ENCODE measurements at places on chromosomes 16 and 17. TPM values are rescaled to one million over a fixed set of nuclear protein-coding genes. Genes with fewer than 3 reads are reported as not detected.

The MGAT5B gene
- 0.81 TPM for polyA plus RNA-seq

The EFNB3 gene
- 4.2 TPM for polyA plus RNA-seq

The SCNN1G gene
- polyA plus RNA-seq = not detected

The KRT39 gene
- polyA plus RNA-seq = 5.2 TPM

The KCNJ12 gene
- polyA plus RNA-seq = 15.1 TPM

The BICDL2 gene
- polyA plus RNA-seq = 0.12 TPM

The CACNA1H gene
- 32.9 TPM for polyA plus RNA-seq

The PLLP gene
- polyA plus RNA-seq = 1.1 TPM

The TMIGD1 gene
- polyA plus RNA-seq = not detected

The HSD17B1 gene
- polyA plus RNA-seq = 3.6 TPM

- no peak for DNase-seq
These were observed 721 bp upstream of the WFIKKN2 start for GRCh38 chr17:50834429-50835300.

DNA sequence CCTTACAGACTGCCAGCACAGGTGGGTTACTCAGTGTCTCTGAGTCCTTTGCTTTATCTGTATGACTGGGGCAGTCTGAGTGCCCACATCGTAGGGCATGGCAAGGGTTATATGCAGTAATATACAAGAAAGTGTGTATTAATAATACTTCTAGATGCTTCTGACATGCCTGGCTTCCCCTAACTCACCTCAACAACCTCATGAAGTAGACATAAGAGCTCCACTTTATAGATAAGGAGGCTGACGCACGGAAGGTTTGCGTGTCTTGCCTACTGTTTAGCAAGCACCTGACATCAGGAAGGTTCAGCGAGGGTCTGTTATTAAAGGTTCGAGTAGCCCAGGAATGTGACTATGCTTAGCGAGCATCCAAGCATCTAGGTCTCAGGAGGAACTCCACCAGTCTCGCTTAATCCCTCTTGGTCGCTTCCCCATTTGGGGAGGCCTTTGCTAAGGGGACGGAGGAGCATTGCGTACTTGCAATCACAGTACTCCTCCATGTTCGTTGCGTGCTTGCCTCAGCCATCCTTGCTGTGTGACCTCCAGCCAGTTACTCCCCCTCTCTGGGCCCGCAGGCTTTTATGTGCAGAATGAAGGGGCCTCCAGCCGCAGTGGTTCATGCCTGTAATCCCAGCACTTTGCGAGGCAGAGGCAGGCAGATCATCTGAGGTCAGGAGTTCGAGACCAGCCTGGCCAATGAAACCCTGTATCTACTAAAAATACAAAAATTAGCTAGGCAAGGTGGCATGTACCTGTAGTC is 1.6 kb downstream of the KCNG4 start:
- no peak for DNase-seq

DNA sequence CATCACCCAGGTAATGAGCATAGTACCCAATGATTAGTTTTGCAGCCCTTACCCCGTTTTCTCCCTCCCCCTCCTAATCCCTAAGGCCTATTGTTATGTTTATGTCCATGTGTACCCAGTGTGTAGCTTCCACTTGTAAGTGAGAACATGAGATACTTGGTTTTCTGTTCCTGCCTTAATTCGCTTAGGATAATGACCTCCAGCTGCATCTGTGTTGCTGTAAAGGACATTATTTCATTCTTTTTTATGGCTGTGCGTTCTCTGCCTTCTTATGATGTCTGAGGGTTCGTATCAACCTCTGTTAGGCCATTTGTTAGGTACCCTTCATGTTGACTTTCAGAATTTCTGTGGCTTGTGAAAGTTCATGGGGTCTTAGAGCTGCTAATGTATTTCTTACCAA is 31.0 kb downstream of the CTCF start:
- no peak for DNase-seq

- DNase-seq = no peak
These were observed 23.9 kb downstream of the PTRH2 start for GRCh38 chr17:59683283-59683682.

- no peak for DNase-seq
These were observed 162.0 kb downstream of the CHD9 start for GRCh38 chr16:53216798-53217197.

DNA sequence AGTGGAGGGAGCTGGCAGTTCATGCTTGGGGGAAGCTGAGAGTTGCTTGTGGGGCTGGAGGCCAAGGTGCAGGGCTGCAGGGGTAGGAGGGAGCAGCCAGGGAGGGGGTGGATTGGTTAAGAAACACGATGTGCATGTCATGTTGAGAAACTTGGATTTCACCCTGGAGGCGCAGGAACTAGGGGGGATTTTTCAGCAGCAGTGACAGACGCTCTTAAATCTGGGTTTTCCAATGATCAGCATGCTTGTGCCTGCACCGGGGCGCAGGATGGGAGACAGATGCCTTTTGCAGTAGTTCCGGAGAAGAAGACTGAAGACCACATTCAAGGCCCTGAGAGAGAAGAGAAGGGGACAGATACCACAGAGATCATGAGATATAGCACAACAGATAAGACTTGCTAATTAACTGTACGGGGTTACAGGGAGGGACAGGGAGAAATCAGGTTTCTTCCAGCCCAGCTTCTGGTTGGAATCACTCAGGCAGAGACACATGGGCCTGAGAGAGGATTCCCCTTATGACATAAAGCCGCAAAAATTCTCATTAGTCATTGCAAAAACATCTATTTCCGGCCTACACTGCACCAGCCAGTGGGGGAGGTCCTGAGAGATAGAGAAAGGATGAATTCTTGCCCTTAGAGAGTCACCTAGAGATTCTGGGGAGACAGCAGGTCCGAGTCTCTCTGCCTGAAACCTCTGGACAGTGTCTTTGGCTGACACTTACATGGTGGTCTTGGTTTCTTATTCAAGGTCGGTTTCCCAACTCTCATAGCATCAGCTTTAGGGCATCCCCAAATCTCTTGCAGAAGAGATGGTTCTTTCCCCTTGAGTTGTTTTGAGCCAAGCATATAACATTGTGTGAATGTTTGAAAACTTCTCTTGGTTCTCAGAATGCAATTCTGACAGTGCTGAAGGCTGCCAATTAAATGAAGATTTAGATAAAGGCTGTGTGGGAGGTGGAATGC is 27.1 kb downstream of the CDH13 start:
- peak; percentile 87 for DNase-seq

DNA sequence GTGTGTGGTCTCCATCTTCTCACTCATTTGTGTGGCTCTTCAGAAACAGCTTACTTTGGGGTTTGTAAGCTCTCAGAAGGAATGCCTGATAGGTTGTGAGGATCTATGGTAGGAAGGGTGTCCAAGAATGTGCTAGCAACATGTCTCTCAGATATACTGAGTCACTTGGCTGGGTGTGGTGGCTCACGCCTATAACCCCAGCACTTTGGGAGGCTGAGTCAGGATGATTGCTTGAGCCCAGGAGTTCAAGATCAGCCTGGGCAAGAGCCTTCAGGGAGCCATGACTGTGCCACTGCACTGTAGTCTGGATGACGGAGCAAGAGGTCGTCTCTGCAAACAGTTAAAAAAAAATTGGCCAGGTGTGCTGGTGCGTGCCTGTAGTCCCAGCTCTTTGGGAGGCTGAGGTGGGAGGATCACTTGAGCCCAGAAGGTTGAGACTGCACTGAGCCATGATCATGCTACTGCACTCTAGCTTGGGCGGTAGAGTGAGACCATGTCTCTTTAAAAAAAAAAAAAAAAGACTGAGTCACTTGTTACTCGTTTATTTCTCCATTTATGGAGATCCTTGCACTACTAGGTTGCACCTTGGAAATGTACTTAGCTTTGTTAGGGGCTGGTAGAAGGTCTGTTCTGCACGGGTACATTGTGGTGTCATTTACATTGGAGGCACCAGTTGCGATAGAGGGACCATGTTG is 232.0 kb downstream of the SNX29 start:
- DNase-seq = no peak

- no peak for DNase-seq
These were observed 34.5 kb upstream of the GPRC5B start for GRCh38 chr16:19919142-19919541.

DNA sequence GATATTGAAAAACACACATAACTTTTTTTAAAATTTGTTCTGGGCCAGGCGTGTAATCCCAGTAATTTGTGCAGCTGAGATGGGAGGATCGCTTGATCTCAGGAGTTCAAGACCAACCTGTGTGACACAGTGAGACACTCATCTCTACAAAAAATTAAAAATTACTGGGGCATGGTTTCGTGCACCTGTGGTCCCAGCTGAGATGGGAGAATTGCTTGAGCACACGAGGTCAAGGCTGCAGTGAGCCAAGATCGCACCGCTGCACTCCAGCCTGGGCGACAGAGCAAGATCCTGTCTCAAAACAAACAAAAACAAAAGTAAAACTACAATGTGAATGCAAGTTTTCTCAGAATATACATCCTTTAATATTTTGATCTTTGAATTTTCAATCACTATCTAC is 15.1 kb downstream of the C16orf54 start:
- no peak for DNase-seq

- DNase-seq = no peak
These were observed at the start of gene RHBDL1 for GRCh38 chr16:674968-675883. Gene RHBDL1, plus strand, starts transcription at chr16:675671. Its CDS starts 120 bp downstream, at chr16:675791.

DNA sequence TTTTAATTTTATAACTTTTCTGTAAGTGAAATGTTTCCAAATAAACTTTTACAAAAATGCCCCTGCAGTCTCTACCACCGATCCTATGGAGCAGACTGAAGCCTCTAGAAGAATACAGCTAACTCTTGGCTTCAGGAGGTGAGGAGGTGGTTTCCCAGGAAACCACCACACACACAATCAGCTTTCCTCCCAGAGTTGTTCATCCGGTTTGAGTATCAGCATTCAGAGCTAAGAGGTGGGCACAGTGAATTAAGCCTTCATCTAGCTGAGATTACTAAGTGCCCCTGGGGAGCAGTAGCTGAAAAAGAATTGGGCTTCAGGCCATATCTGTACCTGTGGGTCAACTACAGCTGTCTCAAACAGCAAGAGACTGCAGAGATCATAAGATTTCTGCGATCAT is 139.7 kb downstream of the AATF start:
- no peak for DNase-seq

GRCh38 chr17:82912484-82913089 is 72.8 kb upstream of the ZNF750 start:
- DNase-seq = no peak

- peak; percentile 51 for DNase-seq
These were observed 428 bp upstream of the ANTKMT start for GRCh38 chr16:720447-720989.

GRCh38 chr16:86662195-86662594 is 83.8 kb downstream of the FOXL1 start:
- no peak for DNase-seq

- no peak for DNase-seq
These were observed 77.7 kb upstream of the KCNJ16 start for GRCh38 chr17:69997332-69997731.

DNA sequence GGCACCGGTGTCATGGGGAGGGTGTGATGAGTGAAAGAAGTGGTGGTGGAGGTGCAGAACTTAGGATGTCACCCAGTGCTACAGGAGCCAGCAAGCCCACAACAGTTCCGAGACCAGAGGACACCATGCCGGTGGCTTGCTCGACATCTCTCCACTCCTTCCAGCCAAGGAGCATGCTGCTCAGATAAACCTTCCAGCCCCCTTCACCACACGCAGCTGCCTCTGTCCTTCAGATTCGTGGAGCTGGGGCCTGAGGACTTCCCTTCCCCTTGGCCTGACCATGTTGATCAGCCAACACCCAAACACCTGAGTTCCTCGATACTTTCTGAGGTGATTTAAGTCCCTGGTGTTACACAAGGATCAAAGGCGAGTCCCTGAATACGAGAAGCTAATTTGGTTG is 188.8 kb upstream of the FOXF1 start:
- no peak for DNase-seq

DNA sequence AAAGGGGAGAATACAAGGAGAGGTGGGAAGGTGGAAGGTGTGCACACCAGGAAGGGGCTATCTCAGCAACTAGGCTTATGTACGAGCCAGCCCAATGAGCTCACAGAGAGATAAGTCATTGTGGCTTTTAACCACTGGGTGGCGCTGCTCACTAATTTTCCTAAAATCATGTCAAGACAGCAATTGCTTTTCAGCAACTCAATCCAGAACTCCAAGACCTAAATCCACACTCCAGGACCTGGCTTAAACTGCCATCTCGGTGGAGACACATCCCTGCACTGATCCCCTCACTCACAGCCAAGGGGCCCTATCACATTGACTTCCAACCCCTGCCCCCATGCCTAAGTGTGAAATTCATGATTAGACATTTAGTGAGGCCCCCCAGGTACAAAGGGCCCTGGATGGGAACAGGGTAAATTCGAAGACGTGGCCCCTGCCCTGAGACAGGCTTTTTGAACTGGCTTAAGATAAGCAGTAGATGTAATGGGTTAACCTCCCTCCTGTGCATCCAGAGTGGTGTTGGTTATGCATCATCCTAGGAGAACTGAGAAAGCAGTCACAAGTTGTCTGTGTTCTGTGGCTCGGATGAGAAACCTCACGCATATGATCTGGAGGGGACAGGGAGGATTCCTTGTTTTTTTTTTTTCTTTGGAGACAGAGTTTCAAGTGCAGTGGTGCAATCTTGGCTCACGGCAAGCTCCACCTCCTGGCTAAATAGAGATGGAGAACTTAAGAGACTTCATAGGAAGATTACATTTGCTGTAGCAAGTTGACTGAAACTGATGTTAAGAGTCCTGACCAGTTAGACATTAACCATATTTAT is 11.5 kb downstream of the CCL16 start:
- peak; percentile 81 for DNase-seq

- DNase-seq = peak; percentile 87
These were observed 2.7 kb downstream of the XYLT1 start for GRCh38 chr16:17467923-17468540.

GRCh38 chr16:56888806-56889205 is 23.8 kb downstream of the SLC12A3 start:
- no peak for DNase-seq

DNA sequence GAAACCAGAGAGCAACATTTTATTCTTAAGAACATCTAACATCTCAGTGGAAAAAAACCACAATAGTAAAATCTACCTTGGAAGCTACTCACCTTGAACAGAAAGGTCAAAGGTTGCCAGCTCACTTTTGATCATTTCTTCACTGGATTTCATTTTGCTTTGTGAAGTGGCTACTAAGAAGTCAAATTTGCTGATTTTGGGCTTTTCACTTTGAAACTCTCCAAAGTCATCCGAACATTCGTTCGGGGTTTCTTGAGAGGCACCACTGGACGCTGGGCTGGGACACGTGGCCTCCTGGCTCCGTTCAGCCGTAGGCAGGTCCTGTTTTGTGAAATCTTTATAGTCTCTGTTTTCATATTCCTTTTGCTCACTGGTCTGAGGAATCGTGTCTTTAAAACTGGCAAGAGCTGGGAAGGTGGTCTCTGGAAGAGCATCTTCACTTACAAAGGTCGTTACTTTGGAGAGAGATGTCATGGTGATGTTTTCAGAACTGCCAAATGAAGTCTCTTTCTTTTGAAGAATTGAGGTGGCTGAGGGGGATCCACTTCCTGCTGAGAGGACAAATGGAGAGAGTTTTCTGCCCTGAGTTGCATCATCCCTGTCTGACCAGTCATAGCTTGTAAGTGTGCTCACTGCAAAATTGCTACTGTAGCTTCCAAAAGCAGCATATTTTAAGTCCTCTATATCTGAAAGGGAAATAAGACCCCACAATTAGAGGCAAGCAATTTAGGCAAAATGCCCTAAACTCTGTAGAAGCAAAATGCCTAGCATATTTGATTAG is 52.4 kb downstream of the DUSP14 start:
- no peak for DNase-seq

- DNase-seq = no peak
These were observed 121.2 kb downstream of the IRX3 start for GRCh38 chr16:54165174-54165911.
